ENCODE measurements at places on chromosomes 4 and X.
A peak's percentile ranks its signal among the peaks of the same experiment; 100 is the strongest.

DNA sequence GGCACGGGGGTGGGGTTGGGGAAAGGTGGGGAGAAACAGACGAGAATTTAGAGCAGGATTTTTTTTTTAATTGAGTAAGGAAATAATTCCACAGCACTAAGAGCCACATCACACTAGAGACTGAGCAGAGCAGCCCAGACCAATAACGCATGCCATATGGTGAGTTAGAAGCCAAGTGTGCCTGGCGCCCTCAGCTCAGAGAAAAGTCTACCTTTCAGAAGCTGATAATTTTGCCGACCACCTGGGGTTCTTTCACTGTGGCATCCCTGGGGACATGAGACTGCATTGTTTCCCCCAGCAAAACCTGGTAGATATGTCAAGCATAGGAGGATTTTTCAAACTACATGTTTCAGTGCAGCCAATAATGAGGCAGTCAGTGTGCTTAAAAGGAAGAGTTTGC is 516.8 kb downstream of the SMARCA1 start:
- DNase-seq, result no peak

GRCh38 chr4:107902715-107903114 is 28.6 kb upstream of the CYP2U1 start:
- DNase-seq, result no peak

DNA sequence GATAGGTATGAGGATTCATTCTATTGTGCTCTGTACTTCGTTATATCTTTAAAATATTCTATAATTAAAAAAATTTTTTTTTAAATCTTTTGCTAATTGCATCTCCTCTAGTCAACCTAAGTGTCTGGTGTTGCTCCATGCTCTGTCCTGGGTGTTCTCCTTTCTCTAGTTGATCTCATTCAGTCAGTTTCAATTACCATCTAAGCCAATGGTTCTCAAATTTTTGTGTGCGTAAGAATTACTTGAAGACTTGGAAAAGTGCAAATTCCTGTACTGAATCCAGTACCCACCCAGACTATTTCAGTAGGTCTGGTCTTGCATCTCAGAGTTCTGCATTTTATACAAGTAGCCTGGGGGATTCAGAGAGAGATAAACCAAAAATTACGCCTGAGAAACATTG is 6.7 kb downstream of the TMPRSS11D start:
- DNase-seq, result no peak

- no peak for DNase-seq
Measured at GRCh38 chrX:73766431-73766795, 203.4 kb downstream of the CHIC1 start.

GRCh38 chr4:154455111-154455510 is 36.5 kb downstream of the DCHS2 start:
- DNase-seq, result no peak

- DNase-seq, result no peak
Measured at GRCh38 chr4:149897783-149898182, 82.1 kb upstream of the IQCM start.

- no peak for DNase-seq
Measured at GRCh38 chr4:86481440-86481839, 112.7 kb upstream of the PTPN13 start.

DNA sequence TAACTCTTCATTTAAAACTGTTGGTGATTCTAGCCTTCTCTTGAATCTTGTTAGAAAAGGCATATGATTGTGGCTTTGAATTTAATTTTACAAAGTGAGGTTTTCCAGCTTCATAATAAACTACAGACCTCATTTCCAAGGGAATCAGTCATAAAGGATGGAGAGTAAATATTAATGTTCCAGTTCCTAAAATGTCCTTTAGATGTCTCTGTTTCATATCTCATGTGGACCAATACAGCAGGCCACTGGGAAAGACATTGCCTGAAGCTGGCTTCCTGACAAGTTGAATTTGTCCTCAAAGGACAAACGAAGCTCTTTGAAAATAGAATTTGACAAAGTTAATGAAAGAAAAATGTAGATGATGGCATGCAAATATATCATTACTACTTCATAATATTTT is 125.4 kb downstream of the ZNF330 start:
- DNase-seq, result no peak

- no peak for DNase-seq
Measured at GRCh38 chr4:16171831-16172230, 54.4 kb downstream of the TAPT1 start.

DNA sequence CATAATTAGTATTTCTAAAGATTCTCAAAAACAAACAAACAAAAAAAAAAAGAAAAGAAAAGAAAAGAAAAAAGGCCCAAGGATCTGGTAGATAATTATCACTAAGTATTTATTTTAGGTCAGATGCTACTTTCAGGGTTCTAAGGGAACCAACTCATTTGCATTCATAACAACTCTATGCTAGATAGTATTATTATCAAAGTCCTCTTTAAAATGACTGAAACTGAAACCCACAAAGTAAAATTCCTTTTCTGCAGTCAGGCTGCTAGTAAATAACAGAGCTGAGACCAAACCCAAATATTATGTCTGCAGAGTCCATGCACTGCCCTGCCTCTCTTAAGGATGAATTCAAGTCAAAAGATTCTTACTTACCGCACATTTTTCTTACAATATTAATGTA is 38.3 kb upstream of the MAPK10 start:
- DNase-seq, result no peak

DNA sequence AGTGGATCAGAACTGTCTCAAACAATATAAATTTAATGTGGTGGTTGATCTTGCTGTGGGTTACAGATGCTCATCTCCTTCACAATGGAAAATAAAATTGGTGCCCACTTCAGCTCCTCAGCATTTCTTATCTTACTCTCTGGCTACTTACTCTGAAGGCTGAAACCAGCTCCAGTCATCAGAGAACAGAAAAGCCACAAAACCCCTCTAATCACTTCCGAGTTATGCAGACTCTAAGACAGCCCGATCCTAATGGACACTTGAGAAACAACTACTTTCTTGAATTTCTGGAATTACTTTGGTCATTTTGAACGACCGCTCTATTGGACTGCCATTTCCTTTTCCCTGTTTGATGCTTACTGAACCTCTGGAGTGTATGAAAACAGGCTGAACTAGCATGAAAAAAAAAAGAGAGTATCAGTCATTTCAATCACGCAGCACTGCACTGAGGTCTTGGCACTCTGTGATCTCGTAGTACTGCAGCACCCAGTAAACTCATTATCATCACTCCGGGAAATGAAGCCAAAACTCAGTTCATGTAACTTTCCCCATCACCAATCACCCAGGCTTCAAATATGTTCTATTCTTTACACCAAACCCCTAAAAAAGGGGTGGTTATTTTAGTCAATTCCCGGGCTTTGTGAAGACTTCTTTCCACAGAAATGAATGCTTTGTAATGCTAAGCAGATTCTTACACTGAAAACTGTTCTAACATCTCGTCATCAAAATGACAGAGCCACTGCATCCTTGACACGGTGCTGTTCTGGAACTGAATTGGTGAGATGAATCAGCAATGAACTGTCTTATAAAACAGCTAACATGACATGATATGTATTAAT is 54.5 kb downstream of the TSPAN5 start:
- DNase-seq, result no peak

DNA sequence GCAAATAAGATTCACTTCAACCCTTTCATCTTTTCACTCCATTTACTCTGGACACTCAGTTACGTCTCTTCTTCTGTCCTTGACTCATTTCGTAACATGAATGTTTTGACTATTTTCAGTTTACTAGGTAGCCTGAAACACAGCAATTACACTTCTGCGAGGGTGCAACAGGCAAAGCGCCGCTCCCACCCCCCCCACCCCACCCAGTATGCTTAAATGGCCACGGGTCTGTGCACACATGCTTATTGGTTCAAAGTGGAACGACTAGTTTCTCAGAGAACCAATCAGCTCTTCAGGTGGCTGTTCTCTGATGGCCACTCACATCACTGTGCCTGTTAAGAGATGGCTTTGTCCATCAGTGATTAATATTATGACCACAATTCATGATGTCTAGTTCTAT is 3.5 kb downstream of the BEND4 start:
- DNase-seq, result no peak

GRCh38 chrX:80216086-80216485 is 201.5 kb downstream of the TBX22 start:
- no peak for DNase-seq

DNA sequence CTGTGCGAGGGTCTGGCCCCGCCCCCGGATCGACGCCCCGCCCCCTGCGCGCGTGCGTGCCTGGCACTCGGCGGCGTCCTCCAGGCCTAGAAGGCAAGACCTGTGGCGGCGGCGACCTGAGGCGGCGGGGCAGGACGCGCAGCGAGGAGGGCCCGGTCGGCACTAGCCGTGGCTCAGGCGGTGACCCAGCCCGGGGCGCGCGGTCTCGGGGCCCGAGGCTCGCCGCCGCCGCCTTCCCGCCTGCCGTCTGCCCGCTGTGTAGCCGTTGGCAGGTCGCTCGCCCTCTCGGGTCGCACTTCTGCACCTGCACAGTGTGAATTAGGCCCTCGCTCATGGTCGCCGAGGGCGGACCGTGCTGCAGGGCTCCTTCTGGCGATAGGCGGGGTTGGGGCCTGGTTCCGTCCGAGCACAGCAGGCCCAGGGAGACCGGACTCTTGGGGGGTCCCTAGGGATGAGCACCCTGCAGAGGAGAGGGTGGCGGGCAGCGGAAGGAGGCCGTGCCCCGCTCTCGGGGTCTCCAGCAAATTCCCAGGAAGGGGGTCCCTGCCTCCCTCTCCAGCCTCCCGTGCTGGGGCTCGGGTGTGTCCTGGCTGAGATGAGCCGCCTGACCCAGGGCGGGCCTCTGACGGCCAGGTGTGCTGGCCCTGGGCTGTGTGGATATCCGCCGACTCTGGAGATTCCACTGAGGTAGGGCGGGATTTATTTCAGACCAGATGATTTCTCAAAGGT is 557 bp upstream of the FAM53A start:
- DNase-seq, result peak; percentile 98

DNA sequence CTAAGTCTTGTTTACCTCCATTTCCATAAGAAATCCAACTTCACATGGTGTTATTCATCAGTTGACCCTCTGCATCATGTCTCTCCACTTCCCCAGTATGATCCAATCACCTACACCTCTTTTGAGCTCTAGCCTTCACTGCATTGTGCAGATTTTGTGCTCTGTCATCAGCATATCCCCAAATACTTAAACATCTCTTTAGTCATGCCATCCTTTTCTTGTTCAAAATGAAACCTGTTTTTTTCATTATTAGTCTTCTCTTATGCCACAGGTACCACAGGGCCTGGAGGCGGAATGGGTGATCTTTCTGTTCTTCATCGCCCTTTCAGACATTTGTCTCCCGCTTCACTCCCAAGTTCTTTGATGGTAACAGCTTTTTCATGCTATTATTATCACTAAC is 382.7 kb upstream of the GALNTL6 start:
- no peak for DNase-seq

- no peak for DNase-seq
Measured at GRCh38 chrX:131746491-131746968, 202.7 kb downstream of the OR13H1 start.

DNA sequence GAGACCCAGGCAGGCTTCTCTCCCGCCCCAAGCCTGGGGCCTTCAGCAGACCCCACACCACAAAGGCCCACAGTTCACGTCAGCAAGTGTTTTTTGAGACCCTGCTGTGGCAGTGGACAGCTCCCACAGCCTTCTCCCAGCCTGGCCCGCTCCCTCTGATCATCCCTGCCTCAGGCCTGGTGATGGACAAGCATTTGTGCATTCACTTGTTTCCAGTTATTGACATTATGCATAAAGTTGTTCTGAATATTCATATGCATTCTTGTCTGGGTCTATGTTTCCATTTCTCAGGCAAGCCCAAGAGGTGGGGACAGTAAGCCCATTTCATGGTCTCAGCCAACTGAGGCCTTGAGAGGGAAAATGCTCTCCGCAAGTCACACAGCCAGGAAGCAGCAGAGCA is 14.7 kb downstream of the TRO start:
- DNase-seq, result no peak

DNA sequence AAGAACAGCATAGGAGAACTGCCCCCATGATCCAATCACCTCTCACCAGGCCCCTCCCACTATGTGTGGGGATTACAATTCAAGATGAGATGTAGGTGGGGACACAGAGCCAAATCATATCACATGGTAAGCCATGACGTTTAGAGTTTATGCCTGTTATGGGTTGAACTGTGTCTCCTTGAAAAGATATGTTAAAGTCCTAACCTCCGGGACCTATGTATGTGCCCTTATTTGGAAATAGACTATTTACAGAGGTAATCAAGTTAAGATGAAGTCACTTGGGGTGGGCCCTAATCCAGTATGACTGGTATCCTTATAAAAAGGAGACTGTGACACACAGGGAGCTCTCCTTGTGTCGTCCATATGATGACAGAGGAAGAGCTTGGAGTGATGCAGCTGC is 25.2 kb upstream of the SLC2A9 start:
- no peak for DNase-seq

- no peak for DNase-seq
Measured at GRCh38 chr4:6986072-6986780, 56.9 kb upstream of the TADA2B start.

DNA sequence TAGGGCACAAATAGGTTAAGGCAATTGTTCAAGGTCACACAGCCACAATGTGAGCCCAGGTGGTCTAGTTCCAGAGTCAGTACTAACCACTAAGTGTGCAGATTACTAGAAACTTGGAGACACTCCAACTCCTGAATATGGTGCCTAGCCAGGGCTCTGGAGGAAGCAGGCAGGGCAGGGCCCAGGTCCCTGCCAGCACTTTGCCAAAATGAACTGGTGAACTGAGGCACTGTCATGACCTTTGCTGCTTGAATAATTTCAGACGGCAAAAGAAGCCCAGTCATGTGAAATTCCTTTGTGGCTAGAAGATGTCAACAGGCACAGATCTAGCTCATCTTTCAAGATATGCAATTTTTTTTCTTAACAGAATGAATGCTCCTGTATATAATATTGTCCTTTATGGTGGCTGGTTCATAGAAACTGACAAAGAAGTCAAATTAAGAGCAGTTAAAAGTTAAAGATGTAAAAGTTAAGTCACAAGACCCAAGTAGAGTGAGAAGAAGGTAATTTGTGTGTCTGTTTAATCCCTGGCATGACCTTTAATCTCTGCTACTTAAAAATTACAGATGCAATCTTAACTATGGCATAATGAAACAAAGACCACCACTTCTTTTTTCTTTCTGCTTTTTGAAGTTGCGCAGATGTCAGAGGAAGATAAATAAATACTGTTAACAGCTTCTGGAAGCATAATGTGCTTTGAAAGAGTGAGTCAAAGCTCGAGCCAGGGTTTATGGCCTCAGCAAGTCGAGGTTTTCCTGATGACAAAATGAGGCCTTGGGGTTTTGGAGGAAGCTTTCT is 54.1 kb downstream of the SHROOM3 start:
- no peak for DNase-seq

DNA sequence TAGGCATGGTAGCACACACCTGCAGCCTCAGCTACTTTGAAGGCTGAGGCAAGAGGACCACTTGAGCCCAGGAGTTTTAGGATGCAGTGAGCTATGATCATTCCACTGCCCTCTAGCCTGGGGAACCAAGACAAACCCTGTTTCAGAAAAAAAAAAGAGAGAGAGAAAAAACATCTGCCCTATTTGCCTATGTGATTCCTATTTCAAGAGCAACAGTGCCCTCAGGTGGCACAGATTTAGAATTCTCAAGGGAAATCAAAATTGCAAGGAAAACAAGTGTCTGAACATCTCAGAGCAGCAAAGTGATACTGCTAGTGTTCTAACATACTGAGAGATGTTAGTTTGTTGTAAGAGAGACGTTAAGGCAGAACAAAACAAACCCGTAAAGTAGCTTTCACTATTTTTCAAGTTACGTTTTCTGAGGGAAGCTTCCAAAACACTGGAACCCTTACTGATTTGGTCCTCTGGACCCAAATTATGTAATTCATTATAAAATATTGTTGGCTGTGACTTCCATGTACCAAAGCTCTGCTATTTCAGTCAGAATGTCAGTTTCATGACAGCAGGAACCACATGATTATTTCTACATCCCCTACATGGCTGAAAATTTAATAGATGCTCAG is 7.9 kb downstream of the BDH2 start:
- DNase-seq, result peak; percentile 6
